Regular cardiac myocyte (primary cell): ENCODE measurements at places on chromosomes 1 and 21. TPM values are rescaled to one million over a fixed set of nuclear protein-coding genes. Genes with fewer than 3 reads are reported as not detected.

Gene ICOSLG
- 0.19 and 0.85 TPM in 2 replicates for total RNA-seq

Gene INKA2
- total RNA-seq: 30.2 and 30.7 TPM in 2 replicates

Gene ST6GALNAC3
- total RNA-seq: 0.77 and 0.85 TPM in 2 replicates

Gene NTRK1
- total RNA-seq: 0.77 and 1.1 TPM in 2 replicates

Gene PCBP3
- 1.5 and 6.2 TPM in 2 replicates for total RNA-seq

Gene GFI1
- total RNA-seq: under 0.01 and 1.2 TPM in 2 replicates

Gene C1orf56
- total RNA-seq: 1.5 and 1.7 TPM in 2 replicates

Gene OPRD1
- total RNA-seq: not detected in 2 replicates

Gene SLAMF9
- 0.28 TPM in 1 of 2 replicates, not detected in the other for total RNA-seq

Gene SLC30A2
- total RNA-seq: not detected in 2 replicates

Gene NOL9
- 16.9 and 30.1 TPM in 2 replicates for total RNA-seq

Gene MYCL
- 0.58 and 2.3 TPM in 2 replicates for total RNA-seq

Gene BEST4
- under 0.01 and 0.28 TPM in 2 replicates for total RNA-seq

Gene LENEP
- total RNA-seq: 0.56 TPM in 1 of 2 replicates, not detected in the other

Gene LIN28A
- total RNA-seq: not detected in 2 replicates

Gene FAM20B
- 53.8 and 57.9 TPM in 2 replicates for total RNA-seq

Gene SYT11
- total RNA-seq: 46.0 and 59.5 TPM in 2 replicates

Gene FCRL4
- not detected in 2 replicates for total RNA-seq

Gene SELE
- total RNA-seq: under 0.01 TPM in 2 replicates

Gene TEKT2
- total RNA-seq: 0.28 TPM in 1 of 2 replicates, not detected in the other

Gene C1QC
- not detected in 2 replicates for total RNA-seq

Gene SMG7
- 22.0 and 67.1 TPM in 2 replicates for total RNA-seq
